ENCODE measurements at places on chromosomes 12 and 14.

GRCh38 chr12:57865084-57865751, 18.7 kb upstream of the CTDSP2 start:
- peak; percentile 29 for DNase-seq

DNA sequence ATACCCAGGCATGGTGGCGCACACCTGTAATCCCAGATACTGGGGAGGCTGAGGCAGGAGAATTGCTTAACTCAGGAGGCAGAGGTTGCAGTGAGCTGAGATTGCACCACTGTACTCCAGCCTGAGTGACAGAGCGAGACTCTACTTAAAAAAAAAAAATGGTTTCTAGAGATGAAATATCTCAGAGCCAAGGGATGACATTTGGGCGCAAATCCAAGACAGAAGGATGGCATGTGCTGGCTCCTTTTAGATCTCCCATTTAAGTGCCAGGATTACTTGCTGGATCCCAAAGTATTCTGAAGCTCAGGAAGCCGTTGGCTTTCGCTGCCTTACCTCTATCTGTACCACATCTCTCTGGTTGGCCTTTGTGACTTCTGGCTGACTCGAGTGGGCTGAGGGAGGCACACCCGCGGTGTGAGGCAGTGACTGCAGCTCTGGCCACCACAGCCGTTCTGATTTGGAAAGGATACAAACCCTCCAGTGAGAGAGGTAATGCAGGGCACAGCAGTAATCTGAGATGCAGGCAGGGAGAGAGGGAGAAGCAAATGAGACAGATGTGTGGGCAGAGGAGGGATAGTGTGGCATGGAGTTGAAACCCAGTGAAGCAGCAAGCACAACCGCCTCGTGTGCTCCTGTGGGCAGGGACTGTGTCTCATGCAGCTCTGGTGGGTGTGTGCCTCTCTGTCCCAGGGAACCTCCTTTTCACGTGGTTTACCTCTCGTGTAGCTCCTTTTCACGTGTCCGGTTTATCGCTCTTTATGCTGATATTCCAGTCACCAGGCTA, 4.9 kb downstream of the B4GALNT3 start:
- DNase-seq = no peak

GRCh38 chr12:32159925-32160324, 53.3 kb downstream of the BICD1 start:
- DNase-seq = no peak

DNA sequence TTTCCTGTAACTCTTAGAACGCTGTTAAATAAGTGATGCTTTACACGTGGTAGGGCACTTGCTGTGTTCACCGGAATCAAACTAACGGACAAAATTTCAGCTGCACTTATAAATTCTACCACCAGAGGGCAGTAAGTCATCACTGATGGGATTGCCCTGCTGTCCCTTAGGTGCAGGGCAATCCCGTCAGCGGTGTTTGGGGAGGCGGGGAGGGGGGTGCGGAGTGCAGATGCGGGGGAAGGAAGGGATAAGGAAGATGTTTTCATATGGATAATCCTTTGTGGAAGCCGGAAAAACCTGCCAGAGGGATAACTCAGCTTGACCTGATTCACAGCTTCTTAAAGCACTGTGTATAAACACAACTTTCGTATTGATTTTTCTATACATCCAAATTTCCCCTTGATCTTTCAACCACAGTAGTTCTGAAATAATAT, 21.7 kb upstream of the SLC10A1 start:
- DNase-seq = peak; percentile 51

GRCh38 chr14:44300916-44301315, 206.2 kb downstream of the FSCB start:
- DNase-seq = no peak

DNA sequence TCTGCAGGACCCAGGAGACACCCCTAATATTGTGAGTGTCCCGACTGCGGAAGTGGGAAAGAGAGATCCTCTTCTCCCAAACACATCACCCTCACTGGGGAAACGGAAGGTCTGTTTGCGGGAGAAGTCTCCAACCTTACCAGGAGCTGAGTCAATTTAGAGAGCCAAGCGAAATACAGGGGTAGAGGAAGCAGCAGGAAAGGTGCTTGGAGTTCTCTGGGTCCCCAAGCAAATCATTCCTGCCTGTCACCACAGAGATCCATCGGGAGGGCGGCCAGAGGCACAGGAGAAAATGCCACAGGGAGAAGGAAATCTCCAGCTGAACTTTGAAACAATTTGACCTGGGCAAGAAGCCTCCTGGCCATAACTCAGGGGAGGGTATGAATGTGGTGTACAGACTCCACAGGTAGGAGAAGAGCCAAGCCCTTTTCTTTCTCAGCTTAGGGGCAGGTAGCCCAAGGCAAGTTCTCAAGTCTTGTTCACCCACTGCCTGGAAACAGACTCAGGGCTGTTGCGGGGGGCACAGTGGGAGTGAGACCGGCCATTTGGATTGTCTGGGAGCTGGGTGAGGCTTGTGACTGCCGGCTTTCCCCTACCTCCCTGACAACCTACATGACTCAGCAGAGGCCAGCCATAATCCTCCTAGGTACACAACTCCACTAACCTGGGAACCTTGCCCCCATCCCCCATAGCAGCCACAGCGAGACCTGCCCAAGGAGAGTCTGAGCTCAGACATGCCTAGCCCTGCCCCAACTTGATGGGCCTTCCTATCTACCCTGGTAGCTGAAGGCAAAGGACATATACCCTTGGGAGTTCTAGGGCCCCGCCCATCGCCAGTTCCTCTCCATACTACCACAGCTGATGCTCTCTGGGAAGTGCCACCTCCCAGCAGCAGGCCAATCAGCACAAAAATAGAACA, 211.9 kb upstream of the ARHGAP5 start:
- DNase-seq = no peak

DNA sequence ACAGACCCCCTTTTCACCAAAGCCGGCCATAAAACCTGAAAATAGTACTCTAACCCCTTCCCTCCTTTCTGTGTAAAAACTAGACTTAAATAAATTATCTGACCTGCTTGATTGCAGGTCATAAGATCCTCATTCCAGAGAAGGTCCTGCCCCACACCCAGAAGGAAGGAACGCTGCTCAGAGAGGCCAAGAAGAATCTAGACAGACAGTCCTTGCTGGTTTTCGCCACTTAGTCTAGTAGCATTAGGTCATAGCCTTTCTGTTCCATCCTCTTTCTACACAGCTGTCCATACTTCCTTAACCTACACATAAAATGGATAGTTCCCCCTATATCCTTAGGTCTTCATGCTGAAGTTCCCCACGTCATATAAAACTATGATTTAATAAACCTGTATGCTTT, 83.7 kb upstream of the IGF1 start:
- DNase-seq = no peak

- DNase-seq = no peak
Measured at GRCh38 chr14:57212919-57213318, 55.8 kb downstream of the EXOC5 start.

All from effector CD4-positive, alpha-beta T cell (primary cell).